ENCODE measurements at places on chromosomes 1 and 21.

DNA sequence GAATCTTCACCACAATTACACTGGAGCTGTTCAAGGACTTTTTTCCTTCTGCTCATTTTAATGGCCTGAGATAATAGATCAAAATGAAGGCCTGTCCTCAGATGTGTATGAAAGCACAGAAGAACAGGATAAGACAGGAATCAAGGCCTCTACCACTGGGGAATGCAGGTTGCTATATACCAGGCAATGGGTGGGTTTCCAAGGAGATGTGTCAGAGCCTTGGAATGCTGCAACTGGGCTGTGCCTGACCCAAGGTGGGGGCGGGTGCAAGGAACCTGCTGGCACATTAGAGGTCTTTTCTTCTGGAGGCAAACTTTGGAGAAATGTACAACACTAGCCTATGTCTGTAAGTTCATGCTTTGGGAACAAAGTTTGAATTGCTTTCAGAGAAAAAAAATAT lies 21.7 kb upstream of the LAMC2 start:
- DNase-seq: no peak

DNA sequence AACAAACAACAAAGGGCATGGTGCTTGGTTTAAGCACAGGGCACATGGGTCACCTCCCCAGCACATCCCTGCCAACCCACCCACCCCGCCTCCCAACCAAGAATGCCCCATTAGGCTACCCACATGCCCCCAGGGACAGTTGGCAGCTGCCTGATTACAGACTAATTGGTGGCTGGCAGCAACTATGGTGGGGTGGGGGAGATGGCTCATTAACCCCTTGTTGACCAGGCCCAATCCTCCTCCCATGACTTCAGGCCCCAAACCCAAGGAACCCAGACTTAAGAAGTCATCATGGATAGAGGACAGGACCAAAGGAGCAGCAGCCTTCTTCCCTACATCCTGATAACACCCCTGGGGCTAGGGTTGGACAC lies 1.3 kb downstream of the RIMS3 start:
- no peak for DNase-seq

- no peak for DNase-seq
These were observed 72.8 kb downstream of the XCL2 start for GRCh38 chr1:168470901-168471431.

DNA sequence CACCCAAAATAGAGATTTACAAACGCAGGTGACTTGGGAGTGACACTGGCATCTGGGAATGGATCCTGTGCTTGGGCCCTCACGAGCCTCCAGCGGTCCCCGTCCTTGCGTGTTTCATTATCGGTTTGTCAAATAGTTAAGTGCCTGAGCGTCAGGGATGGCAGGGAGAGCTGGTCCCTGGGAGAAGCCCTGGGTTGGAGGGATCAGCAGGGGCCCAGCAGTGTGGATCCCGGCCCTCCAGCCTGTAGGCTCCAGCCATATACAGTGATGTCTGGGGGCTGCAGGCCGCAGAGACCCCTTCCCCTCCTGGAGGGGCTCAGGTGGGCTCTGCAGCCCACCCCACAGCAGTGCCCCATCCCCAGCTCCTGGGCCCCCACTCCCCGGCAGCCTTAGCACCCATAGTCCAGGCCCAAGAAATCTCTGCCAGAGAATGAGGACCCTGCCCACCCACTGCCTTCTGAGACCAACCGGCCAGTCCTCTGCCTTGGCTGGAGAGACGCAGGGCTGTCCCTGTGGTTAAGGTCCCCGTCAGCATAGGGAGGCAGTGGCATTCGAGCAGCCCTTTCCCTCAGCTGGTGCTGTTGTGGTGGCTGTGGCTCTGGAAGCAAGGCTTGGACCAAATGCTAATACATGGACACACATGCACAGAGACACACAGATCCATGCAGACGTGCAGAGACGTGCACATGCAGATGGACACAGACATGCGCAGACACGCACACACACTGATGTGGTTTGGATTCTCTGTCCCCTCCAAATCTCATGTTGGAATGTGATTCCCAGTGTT lies 2.4 kb upstream of the SLC19A1 start:
- DNase-seq: no peak

GRCh38 chr1:91797164-91797563 lies 88.8 kb downstream of the TGFBR3 start:
- no peak for DNase-seq

DNA sequence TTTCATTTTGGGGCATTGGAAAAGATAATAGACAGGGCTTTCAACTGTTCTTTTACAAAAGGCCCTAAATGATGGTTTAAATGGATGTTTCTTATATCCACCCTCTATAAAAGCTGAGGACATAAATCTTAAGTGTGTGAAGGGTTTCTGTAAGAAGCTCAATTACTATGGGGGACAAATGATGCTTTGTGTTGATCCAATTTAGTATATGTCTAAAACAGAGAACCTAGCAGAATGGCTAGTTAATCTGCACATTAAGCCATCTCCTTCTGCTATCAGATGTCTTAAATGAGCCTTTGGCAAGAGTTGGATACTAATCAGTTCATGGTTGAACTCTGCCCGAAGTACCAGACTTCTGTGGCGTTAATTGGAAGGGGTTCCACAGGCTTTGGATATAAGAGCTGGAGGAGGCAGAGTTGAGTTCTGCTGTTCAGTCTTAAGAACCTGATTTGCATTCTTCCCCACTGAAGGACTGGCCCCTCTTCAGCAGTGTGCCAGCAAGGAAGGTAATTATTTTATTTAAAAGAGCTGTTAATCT lies 43.1 kb downstream of the PTGFRN start:
- DNase-seq: no peak
